ENCODE measurements at places on chromosomes 7 and 10.

- no peak for DNase-seq
Measured at GRCh38 chr7:127123220-127123619, 129.5 kb downstream of the GRM8 start.

- no peak for DNase-seq
Measured at GRCh38 chr10:98135222-98135899, 904 bp downstream of the R3HCC1L start.

- no peak for DNase-seq
Measured at GRCh38 chr10:77190291-77190690, 447.3 kb downstream of the KCNMA1 start.

GRCh38 chr10:133390597-133391248, 3.2 kb upstream of the MTG1 start:
- no peak for DNase-seq

GRCh38 chr10:60606343-60607080, 171.8 kb upstream of the CDK1 start:
- no peak for DNase-seq

GRCh38 chr7:101163279-101164070, 1.9 kb downstream of the VGF start:
- no peak for DNase-seq

DNA sequence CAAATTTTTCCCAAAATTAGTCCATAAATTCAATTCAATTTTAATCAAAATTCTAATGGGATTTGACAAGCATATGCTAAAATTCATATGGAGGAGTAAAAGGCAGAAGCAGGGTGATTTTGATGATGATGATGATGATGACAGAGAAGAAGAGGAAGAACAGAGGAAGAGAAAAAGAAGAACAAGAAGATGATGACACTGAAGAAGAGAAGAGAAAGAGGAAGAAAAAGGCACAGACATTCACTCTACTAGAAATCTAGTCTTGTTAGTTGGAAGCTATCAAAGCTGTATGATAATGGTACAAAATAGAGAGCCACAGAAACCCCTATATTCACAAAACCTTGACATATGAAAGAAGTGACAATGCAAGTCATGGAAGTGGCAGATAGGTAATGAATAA, 157.9 kb downstream of the ELMO1 start:
- no peak for DNase-seq

DNA sequence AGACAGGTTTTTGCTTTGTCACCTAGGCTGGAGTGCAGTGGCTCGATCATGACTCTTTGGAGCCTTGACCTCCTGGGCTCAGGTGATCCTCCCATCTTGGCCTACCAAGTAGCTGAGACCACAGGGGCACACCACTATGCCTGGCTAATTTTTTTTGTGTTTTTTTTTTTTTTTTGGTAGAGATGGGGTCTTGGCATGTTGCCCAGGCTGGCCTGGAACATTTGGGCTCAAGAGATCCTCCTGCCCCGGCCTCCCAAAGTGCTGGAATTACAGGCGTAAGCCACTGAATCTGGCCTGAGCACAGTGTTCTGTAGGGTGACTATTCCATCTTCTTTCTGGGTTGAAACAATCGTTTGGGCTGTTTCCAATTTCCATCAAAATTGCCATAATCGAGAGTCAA, 1.5 kb upstream of the MUC3A start:
- no peak for DNase-seq

DNA sequence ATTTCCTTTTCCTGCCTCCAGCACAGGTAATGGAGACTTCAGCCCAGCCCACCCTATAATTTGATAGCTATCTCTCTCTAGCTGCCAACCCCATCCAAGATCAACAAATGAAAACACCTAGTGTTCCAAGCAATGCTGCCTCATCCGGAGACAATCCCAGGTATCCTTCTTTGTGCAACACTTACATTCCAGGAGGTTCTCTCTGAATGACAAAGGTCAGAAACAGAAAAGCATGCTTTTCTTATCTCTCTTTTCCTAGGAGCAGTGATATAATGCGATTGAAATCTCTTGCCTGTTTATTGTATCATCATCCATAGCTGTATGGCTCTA, 699.3 kb downstream of the INHBA start:
- DNase-seq, result no peak

DNA sequence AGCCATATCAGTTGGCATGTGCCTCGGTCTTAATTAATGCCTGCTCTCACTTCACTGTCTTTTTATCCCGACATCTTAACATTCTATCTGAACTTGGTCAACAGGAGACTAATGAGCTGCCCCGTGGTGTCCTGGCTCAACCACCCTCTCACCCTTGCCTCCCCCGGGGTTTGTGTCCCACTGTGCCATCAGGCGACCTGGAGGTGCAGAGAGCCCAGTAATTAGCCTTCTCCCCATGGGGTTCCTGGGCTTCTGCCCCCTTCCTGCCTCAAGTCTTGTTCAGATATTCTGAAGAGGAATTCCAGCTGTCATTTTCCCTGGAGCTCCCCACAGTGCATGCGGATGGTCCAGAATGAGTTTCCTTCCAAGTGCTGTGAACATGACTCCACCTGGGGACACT, 10.1 kb upstream of the JAKMIP3 start:
- DNase-seq, result no peak

DNA sequence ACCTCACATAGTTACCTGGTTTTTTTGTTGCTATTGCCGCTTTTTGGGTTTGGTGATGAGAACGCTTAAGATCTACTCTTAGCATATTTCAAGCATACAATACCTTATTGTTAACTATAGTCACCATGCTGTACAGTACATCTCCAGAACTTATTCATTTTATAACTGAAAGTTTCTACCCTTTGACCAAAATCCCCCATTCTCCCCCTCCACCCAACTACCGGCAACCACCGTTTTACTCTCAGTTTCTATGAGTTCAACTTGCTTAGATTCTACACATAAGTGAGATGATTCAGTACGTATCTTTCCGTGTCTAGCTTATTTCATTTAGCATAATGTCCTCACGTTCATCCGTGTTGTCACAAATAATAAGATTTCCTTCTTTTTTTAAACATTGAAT, 86.7 kb upstream of the IL6 start:
- no peak for DNase-seq

- DNase-seq, result no peak
Measured at GRCh38 chr10:124697837-124698544, 46.2 kb downstream of the FAM53B start.

DNA sequence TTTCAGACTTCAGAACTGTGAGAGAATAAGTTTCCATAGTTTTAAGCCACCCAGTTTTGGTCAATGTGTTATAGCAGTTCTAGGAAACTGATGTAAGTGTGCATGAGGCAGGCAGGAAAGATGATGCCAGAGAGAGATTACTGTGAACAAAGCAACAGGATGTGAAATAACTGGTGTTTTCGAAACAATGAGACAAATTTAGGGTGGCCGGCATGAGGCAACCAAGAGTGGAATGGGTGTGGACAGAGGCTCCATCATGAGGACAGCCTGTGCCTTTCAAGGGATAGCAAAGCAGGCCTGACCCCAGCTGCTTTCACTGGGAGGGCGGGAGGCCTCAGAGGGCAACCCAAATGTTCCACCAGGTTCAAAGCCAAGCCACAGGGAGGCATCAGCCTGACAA, 67.3 kb upstream of the UCN3 start:
- DNase-seq, result no peak

- DNase-seq, result no peak
Measured at GRCh38 chr10:133168617-133169031, 8.6 kb downstream of the KNDC1 start.

DNA sequence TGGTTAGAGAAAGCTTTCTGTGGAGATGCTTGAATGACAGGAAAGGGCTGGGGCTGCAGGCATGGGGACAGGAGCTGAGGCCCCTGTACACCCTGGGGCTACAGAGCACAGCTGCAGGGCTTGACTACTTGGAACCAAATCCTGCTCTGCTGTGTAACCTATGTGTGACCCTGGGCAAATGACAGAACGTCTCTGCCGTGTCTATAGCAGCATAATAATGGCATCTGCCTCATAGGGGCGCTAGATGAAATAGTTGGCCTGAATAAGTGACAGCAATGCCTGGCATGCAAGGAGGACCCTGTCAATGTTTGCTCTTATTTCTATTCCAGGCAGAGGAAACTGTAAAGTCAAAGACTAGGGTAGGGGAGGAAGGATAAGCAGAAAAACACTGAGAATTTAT, 254.0 kb downstream of the USP6NL start:
- no peak for DNase-seq

DNA sequence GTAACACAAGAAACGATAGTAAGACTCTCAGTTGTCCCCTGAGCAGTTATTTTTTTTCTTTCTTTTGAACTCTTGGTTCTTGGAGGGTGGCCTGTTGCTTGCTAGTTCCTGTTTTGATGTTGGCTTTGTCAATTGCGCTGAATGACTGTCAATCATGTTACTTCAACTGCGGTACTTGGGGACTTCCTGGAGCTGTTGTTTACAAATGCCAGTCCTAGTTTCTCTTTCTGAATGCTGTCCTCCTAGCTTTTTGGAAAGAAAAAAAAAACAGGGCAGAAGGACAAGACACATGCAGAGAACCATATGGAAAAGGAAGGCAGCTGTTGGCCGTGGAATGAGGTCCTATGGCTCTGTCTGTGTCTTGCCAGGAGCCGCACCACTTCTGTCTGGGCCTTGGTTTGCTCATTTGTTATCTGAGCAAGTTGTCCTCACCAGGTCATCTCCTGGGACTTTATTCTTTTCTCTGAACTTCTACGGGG, 7.0 kb upstream of the PDCD4 start:
- DNase-seq, result no peak

DNA sequence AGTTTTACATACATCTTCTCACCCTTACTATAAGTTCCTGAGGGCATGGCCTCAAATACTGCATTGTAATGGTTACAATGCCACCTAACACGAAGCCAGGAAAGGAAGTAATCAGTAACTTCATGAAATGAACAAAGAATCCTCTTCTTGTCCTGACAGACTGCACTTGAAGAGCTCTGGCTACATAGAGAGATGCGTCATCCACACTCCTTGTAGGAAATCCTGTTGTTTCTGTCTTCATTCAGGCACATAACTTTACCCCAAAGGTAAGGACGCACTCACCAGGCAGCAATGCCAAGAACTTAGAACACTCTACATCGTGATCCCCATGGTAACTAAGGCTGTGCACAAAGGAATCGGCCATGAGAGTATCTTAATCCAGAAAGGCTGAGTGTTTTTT, 80.3 kb upstream of the ARID5B start:
- DNase-seq, result no peak

GRCh38 chr10:100065084-100065660, 16.5 kb downstream of the CPN1 start:
- DNase-seq, result no peak

GRCh38 chr10:92385831-92386230, 94.9 kb downstream of the MARCHF5 start:
- no peak for DNase-seq

- DNase-seq, result no peak
Measured at GRCh38 chr7:114422507-114423501, 8.2 kb downstream of the FOXP2 start.

- DNase-seq, result peak; percentile 2
Measured at GRCh38 chr10:42933448-42934340, 143.2 kb upstream of the RET start.

GRCh38 chr7:143185551-143185950, 2.3 kb downstream of the TAS2R39 start:
- no peak for DNase-seq

DNA sequence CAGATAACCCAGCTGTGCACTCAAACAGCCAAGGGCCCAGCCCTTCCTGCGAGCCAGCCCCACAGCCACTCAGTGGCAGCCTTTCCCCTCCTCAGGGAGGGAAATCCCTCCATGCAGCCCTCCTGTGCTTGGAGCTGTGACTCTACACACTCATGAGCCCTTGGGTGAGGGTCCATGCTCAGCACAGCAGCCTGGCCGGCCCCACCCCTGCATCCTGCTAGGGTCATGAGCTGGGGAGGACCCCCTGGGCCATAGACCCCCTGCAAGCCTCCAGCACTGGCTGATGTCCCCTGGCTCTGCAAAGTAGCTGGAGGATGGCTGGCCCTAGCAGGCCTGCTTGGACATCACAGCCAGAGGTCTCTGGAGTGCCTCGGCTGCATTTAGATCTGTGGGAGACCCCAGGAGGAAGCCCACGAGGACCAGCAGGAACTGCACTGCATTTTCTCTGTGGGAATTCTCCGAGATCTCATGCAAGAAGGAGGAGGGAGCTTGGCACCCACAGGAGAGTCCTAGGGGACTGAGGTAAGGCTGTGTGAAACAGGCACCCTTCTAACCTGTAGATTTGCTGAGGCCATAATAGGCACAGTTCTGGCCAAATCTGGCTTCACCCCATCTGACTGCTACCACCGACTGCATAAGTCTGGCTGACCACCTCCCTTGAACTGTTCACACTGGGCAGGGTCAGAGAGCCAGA, 17.4 kb downstream of the TMEM273 start:
- DNase-seq, result no peak

GRCh38 chr10:75294031-75294437, 58.3 kb upstream of the COMTD1 start:
- DNase-seq, result no peak

GRCh38 chr7:139869886-139870285, 40.8 kb downstream of the TBXAS1 start:
- DNase-seq, result no peak

DNA sequence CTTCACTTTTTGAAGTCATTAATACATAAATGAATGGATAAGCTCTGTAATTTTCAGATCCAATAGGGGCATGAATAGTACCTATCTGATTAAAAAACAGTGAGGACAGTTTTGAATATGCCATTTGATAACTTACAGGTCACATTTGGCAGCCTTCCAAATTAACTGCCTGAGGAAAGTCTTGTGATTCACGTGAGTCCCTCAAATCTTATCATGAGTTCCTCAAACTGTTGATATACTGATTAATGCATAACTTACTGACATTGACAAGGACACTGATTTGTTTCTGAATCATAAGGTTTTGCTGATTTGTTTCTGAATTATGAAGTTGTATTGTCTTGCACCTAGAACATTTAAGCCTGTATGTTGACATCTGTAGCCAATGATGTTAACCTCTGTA, 55.1 kb downstream of the ANKMY2 start:
- no peak for DNase-seq

DNA sequence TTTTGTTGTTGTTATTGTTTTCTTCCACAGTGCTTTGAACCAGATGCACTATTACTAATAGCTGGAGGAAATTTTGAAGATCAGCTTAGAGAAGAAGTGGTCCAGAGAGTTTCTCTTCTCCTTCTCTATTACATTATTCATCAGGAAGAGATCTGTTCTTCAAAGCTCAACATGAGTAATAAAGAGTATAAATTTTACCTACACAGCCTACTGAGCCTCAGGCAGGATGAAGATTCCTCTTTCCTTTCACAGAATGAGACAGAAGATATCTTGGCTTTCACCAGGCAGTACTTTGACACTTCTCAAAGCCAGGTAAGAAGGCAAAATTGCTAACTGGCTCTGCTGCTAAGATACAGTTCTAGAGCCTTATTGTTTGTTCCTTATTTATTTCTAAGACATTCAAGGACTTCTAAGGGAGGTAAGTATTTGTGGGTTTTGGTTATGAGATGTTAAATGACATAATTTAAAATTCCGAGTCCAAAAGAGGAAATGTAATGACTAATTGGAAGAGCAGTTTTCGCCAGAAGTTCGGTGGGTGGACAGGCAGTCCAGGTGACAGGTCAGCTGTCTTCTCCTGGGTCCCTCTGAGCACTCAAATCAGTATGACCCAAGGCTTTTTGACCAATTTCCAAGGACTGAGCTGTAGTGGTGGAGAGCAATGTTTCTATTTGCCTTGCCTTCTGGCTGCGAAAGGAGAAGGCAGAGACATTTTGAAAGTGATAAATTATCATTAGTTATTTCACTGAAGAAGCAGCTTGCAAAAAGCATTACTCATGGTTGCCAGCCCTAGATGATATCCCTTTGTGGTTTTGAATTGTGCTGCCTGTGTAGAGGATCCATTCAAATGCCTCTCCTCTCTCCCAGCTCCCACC, 10.1 kb downstream of the SLC39A12 start:
- DNase-seq, result no peak

Measured in NCI-H2107 (cell line).